GM12892 (cell line): ENCODE measurements at places on chromosomes 7 and 10.

DNA sequence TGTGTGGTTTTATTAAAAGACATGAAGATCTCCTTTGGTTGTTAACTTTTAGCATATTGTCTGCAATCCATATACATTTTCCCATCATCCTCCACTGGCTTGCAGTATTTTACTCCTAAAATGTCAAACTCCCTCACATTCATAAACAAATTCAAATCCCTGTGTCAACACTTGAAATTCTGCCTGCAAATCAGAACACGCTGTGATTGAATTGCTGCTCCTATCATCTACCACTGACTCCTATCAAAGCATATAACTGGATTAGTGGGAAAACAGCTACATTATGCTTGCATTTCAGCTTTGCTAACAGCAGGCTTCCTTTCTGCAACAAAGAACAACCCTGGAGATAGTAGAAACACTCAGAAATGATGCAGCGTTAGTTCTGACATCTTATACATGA, 281.8 kb upstream of the HGF start:
- DNase-seq = no peak

GRCh38 chr10:89278900-89279392, 22.9 kb upstream of the IFIT2 start:
- DNase-seq = no peak

DNA sequence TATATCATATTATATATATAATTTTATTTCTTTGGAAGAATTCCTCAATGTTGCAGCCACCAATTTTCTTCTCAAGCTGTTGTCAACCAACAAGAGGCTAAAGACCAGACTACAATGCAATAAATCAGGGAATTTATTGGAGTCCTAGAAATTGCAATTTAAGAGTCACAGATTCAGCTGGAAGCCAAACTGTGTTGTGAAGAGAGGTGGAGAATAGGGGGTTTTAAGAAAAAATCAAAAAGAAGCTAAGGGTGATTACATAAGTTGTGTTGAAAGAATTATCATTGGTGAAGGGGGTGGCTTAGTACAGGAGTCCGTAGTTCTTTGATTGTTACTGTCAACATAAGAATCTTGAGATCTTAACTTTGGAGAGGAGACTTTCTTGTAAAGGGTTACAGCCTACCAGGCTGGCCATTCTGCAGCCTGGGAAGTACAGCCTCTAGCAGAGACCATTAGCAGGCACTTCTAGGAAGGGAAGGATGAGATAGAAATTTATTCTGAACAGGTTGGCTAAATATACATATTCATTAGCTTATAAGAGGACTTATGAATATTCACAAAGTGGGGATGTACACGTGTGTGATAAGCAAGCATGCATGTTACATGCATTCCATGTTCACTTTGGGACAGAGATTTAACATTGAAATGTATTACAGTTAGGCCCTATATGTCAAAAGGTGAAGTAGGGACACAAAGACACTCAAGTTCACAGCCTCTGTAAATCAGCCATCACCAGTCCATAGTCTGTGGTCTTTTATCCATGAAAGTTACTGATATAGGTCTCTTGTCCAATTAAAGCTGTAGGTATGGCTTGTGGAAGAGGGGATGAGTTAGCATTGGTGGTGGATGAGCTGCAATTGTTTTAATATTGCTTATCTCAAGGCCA, 8.3 kb upstream of the TMEM168 start:
- no peak for DNase-seq

- DNase-seq = no peak
Measured at GRCh38 chr7:135708041-135708440, 19.9 kb downstream of the SLC13A4 start.

GRCh38 chr7:136131304-136131630, 154.1 kb upstream of the MTPN start:
- no peak for DNase-seq

DNA sequence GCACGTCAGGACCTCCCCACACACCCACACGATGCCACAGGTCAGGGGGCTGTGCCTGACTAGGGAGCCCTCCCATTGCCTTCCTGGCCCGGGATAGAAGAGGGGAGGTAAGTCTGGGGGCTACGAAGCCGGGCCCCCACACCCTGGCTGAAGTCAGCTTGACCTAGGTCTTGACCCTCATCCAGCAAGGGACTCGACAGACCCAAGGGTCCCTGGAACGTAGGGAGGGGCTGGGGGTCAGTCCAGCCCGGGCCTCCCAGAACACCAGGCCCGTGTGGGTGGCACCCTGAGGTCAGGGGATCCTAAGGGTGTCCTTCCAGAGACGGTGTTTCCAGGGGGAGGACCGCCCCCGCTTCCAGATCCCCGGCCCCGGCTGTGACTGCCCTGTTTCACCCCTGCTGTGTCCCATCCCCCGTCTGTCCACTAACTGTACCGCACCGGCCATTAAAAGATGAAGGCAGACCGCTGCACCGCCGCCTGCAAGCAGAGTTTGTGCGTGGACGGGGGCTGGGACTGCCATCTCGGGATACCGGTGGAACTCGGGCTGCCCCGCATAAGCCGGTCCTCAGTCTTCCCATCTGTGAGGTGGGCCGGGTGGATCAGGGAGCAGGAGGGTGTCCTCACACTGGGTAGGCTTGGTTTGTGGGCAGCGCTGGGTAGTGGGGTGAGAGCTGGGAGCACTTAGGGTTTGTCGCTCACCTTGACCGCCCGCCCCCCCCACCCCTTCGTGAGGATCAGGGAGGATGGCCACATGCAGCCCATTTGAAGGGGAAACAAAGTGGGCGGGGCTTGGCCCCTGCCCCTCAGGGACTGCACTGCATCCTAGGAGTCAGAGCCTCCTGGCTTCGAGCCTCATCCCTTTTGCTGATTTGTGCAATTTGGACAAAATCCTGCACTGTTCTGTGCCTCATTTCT, 21.1 kb downstream of the SLC29A4 start:
- no peak for DNase-seq

DNA sequence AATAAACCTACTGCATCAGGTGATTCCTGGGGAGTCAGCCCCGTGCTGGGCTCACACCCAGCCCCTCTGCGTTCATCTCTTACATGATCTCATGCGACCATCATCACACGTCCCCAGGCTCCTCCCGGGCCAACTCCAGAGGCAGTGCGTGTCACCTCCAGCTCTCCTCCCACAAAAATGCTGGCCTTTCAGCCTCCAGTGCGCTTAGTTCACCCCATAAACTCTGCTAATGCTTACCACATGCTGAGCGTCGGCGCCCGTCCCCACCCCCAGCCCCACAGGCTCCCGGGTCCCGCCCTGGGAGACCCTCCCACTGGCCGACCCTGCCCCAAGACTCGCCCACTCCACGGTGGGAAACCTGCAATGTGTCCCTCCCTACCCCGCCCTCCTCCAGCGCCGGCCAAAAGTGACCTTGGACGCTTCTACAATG, 816 bp upstream of the SDK1 start:
- DNase-seq = no peak

DNA sequence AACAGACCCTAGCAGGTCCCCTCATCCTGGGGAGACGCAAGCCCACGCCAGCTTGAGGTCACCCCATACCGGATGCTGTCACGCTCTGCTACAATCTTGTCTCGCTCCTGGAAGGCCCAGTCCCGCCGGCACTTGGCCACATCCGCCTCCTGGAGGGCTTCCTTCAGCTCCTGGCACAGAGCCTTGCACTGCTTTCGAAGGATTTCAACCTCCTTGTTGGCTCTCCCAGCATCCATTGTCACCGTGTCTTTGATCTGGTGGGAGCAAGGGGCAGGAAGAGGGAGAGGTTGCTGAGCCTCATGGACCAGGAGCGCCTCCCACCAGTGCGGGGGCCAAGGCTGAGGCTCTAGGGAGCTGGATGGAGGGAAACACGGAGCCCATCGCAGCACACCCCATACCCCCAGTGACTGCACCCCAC, 90.9 kb downstream of the DLG5 start:
- DNase-seq = no peak

DNA sequence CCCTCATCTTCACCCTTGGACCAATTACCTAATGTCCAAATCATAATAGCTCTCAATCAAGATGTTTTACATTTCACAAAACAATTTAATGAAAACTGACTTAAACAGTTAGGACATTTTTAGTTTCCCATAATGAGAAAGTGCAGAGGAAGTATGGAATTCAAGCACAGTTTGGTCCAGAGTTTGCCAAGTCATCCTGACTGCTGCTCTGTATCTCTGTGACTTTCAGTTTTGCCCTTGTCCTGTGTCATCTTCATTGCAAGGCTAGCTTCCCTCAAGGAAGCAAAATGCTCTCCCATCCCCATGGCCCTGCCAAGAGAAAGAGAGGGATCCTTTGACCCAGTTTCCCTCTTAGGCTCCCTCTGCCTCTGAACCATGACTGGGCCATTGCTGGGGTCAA, 7.9 kb upstream of the PLEKHS1 start:
- DNase-seq = no peak

- no peak for DNase-seq
Measured at GRCh38 chr7:142362349-142362748, 104.5 kb upstream of the PRSS58 start.

GRCh38 chr7:150988230-150989226, 2.3 kb upstream of the NOS3 start:
- DNase-seq = peak; percentile 80

DNA sequence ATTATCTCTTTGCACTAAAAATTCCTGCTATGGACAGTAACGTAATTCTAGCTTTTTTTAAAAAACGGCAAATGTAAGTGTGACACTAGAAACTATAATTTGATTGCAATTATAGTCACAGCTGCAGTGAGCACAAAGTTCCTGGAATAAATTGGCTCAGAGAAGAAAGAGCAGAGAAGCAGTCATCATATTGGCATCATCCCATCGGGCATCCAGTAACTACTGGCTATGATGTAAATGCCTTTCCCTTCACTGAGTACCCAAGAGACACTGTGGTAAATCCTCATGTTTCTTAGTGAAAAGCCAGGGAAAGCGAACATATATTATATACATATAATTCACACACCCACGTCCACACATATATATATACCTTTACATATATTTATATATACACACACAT, 43.6 kb downstream of the PIP4K2A start:
- no peak for DNase-seq

- no peak for DNase-seq
Measured at GRCh38 chr10:9302140-9302746, 1247.8 kb downstream of the GATA3 start.

- DNase-seq = no peak
Measured at GRCh38 chr7:94289071-94289470, 105.6 kb upstream of the COL1A2 start.

DNA sequence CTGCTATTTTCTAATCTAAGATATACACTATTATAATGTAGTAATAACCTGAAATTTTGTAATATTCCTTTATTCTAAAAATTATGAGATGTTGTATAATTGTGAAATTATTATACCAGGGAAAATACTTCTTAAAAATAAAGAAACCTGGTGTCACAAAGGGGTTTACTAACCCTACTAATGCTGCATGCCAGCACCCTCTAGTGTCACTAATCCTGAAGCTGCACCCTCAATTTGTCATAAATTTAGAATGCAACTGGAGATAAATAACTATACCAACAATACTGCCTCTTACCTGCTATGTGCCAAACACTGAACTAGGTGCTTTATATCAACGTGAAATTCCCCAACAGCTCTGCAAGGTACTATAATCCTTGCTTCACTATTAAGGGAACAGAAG, 30.8 kb downstream of the TM9SF3 start:
- DNase-seq = no peak

GRCh38 chr7:42617071-42617765, 294.7 kb downstream of the C7orf25 start:
- no peak for DNase-seq

GRCh38 chr10:85060944-85061343, 732.6 kb downstream of the CCSER2 start:
- no peak for DNase-seq

DNA sequence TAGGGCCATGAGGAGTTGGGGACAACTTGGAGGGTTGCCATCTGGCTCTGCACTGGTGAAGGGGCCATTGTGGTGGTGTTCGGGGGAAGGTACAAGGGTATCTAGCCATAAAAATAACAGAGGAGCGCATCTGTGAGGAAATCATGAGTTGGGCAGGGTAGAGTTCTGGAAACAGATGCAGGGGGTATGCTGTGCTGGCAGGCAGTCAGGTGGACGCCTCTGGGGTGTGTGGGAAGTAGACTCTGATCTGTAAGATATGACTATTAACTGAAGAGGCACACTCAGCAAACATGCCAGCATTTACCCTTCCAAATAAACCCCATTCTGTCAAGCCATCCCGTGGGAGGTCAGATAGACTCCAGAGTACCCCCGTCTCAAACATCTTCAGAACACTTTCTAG, 79.8 kb downstream of the CLEC2L start:
- DNase-seq = no peak

- DNase-seq = no peak
Measured at GRCh38 chr10:1552881-1553670, 184.2 kb downstream of the ADARB2 start.

GRCh38 chr10:84097787-84098353, 41.4 kb upstream of the GHITM start:
- no peak for DNase-seq

- no peak for DNase-seq
Measured at GRCh38 chr10:23718946-23719345, 280.1 kb downstream of the OTUD1 start.
